ENCODE measurements at places on chromosomes 16 and 17. TPM values are rescaled to one million over a fixed set of nuclear protein-coding genes. Genes with fewer than 3 reads are reported as not detected.

Gene ARSG
- total RNA-seq: 1.6 TPM

Gene STH
- not detected for total RNA-seq

Gene PDF
- total RNA-seq: 6.8 TPM

Gene CUEDC1
- 10.4 TPM for total RNA-seq
